AG08395 (cell line): ENCODE measurements at places on chromosomes 3 and 15.

- no peak for DNase-seq
These were observed 11.3 kb upstream of the LIMD1 start for GRCh38 chr3:45583021-45583851.

DNA sequence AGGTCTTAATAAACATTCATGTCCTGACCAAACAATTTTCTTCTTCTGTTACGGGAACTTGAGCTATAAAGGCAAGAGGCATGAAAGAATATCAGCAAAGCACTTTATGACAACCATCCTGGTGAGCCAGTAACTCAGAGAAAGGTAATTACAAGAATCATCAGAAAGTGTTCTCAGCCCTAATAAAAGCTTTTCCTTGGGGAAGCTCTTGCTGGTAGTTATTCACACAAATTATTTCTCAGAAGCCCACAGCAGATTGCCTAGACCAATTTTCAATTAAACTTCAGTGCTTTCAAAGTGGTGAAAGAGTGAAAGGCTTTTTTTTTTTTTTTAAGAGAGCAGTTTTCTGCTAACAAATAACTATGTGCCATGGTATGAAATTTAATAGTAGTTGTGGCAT lies 60.9 kb upstream of the PEX5L start:
- no peak for DNase-seq

DNA sequence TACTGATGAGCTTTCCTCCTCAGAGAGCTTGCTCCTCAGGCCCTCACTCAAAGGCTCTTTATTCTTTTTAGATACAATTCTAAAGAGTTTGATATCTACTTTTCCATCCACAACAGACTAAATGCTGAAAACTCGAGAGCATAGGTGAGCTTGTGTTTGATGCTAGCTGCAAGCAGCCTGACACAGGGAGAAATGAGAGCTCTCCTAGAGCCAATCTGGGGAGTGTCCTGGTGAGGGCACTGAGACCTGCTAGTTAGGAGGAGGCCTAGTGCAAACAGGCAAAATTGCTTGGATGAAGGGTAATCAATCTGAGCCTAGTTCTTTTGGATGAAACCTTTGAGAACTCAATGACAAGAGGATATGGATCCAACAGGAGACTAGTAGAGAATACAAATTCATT lies 300.8 kb downstream of the ZBTB20 start:
- DNase-seq = no peak

GRCh38 chr3:197487911-197488391 lies 67.8 kb downstream of the BDH1 start:
- DNase-seq = peak; percentile 93

DNA sequence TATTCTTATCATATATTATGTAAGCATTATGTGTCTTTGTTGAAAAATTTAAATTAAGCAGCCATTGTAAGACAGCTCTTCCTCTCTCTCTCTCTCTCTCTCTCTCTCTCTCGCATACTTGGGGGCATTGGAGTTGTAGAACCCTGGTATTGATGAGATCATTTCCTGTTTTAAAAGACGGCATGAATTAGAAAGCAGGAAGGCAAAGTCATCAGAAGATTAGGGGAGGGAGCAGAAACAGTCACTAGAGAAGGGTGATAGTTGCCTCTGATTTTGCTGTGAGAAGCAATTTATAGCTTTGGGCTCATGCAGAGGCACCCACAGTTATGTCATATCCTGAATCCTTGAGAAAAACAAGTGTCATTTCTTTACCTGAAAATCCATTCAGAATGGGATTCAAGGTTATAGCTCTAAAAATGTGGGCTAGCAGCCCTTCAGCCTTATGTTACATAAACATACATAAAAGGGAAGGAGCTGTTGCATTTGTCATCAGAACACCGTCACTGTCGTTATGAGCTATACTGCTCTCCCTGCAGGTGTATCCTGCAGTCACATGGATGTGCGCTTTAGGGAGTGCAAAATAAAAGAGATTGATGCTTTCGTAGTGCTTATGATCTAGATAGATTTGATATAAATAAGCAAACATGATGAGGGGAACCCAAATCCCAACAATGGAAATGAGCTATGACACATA lies 213.8 kb downstream of the NR1D2 start:
- DNase-seq = no peak

- DNase-seq = no peak
These were observed 64.0 kb downstream of the ITGB5 start for GRCh38 chr3:124823206-124823605.

- no peak for DNase-seq
These were observed 73.8 kb downstream of the TAFA4 start for GRCh38 chr3:68858549-68858948.

- DNase-seq = no peak
These were observed 418.8 kb downstream of the MAGI1 start for GRCh38 chr3:65619888-65620287.

DNA sequence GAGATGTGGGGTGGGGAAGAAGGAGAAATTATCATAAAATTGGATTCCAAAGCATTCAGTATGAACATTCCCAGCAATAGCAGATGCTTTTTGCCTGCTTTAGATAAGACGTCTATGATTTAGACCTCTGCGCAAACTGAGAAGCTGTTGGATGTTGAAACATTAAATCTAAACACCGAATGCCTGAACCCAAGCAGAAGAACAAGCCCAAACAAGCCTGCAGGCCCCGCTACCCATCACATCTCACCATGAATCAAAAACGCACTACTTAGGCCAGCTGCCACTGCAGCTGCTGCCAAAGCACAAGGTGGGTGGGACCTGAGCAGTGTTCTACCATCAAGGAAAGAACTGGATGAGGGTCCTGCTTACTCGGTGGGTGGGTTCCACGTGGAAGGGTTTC lies 24.4 kb upstream of the THBS1 start:
- no peak for DNase-seq
